ENCODE measurements at places on chromosomes 3 and 15.

DNA sequence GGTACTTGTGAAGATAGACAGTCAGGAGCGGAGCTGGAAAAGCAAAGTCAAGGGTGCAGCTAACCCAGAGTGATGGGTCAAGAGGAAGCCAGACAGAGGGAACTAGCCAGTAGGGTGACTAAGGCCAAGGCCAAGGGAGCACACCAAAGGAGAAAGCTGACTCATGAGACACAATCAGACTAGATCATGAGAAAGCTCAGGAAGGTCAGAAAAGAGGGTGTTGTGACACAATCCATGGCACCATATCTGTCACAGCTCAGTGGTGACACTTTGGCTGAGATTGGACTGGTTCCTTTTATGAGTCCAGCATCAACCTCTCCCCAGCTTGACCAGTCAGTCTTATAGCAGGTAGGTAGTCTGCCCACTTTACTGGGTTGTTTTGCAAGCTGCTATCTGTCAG lies 22.2 kb downstream of the P2RY1 start:
- ATAC-seq, result no peak

GRCh38 chr3:149441642-149442041 lies 32.9 kb upstream of the TM4SF4 start:
- ATAC-seq, result no peak

- peak; percentile 80 for ATAC-seq
Measured at GRCh38 chr15:91867581-91868026, 14.1 kb downstream of the SLCO3A1 start.

GRCh38 chr15:80059786-80060355 lies 395 bp downstream of the ZFAND6 start:
- ATAC-seq, result peak; percentile 67

DNA sequence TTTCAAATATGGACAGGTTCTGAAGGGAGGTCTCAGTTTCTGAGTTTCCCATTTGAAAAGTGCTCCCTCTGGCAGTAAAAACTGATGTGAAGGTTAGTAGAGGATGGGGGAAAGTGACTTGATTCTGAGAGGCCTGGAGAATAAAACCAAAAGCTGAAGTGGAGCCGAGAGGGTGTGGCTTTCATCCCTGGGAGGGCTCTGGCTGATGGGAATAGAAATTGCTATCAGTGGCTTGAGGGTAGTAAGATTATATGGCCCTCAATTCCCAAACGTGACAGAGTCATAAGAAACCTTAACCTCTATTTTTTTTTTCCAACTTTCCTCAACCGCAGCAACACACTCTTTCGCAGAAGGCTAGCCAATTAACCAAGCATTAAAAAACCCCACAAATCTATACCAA lies 185.9 kb downstream of the MEIS2 start:
- ATAC-seq, result no peak

- no peak for ATAC-seq
Measured at GRCh38 chr3:99646107-99646435, 7.7 kb downstream of the COL8A1 start.

DNA sequence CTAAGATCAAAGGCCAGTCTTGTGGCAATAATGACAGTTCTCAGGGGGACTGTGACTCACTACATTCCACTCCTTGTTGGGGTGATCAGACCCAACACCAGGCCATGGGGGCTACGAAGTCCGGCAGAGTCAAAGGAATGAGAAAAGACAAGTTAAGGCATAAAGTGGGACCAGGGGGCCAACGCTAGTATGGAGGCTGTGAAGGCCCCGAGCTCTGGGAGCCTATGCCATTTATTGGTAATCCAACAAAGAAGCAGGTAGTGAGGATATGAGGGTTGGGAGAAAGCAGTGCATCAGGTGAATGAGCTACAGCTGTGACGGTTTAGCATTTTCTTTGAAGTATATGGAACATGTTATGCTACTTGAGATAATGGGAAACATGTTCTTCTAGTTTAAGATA lies 104.4 kb upstream of the C2CD4B start:
- no peak for ATAC-seq

DNA sequence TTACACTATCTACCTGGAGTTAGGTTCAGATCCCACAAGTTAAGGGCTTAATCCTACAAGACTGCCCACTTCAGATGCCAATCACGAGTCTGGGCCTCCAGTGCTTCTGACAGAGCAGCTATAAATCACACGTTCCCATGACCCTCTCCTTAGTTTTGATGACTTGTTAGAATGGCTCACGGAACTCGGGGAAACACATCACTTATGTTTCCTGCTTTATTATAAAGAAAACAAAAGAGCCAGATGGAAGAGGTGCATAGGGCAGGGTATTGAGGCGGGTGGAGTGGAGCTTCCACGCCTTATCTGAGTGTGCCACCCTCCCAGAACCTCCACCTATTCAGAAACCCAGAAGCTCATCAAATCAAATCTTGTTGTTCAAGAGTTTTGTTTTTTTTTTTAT lies 170.8 kb downstream of the MOBP start:
- ATAC-seq, result no peak

DNA sequence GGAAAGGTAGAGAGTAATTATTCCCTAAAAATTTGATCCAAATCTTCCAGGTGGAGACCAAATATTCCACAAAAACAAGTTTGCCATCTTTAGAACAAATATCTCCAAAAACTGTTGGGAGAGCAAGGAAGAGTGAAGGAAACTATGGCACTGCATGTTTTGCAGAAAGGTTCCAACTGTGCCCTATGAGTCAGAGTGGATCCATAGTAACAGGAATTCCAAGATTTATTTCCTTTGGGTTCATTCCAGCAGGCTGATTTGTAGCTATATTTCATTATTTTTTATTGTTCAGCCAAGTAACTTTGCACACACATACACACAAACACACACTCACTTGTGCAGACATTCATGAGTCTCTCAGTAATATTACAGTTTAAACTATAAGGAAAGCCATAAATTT lies 459.7 kb upstream of the EPHA6 start:
- ATAC-seq, result no peak

GRCh38 chr3:12719984-12720898 lies 38.8 kb downstream of the TMEM40 start:
- ATAC-seq, result peak; percentile 93

DNA sequence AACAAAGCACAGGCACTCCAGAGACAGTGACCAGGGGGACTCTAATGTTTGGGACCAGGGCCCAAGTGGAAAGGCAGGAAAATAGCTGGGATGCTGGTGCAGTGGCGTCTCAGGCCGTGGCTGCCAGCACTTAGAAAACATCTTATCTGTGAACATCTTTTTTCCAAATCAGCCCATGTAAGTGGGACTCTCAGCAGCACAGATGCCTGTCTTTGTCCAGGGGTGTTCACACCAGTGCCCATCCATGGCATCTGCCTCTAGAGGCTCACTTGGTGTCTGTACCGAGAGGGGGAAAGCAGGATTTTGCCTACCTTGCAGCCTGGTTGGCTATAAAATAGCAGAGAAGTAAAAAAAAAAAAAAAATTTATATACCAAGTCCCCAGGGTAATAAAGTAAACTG lies 26.7 kb downstream of the SLC12A8 start:
- ATAC-seq, result peak; percentile 52

GRCh38 chr3:129001806-129002572 lies 885 bp downstream of the EFCC1 start:
- peak; percentile 55 for ATAC-seq

DNA sequence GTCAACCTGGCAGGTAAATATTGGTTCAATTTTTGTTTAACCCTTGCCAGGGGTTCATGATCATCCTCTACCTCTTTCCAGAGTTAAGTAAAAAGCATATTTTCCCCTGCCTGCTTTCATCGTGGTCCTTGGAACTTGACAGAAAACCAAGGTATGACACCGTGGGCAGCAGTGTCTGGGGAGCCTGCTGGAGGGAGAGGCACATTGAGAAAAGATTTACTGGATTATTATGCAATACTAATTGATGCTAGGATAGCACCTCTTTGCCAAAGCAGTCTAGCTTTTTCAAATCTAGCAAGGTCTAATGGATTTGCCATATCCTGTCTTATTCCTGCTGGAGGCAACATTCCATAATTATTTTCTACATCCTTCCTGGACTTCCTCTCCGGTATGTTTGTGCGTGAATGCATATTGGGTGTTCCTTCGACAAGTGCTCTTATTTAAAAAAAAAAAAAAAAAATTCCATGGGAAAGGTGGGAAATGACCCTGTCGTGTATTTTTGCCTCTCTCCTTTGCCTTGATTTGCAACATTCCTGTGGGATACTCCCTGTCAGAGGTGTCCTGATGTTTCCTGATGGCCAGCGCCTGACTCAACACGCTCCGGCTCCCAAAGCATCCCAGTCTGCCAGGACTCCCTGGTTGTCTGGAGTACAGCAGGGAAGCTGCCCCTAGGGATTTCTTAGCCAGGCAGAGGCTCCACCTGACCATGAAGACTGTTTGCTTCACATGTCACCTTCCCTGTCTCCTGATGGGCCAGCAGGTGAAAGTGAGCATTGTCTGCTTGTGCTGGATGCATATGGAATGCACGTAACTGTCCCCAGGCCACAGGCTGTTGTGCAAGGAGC lies 6.3 kb downstream of the BHLHE40 start:
- ATAC-seq, result peak; percentile 3

DNA sequence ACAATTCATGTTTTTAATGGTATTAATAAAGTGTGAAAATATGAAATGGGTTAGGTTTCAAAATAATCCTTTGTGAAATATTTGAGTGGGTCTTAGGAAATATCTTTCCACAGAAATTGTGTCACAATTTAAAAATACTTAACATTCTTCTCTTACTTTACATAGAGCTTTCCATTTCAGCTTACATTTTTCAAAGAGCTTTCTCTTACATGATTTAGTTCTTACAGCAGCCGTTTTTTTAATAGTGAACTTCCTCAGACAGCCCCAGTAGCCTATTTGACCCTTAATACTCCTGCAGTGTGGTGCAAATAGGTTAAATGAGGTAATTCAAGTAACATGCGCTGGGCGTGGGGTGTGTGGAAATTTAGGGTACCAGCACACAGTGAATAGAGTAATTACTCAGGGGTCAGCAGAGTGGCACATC lies 21.8 kb downstream of the P2RY12 start:
- no peak for ATAC-seq

DNA sequence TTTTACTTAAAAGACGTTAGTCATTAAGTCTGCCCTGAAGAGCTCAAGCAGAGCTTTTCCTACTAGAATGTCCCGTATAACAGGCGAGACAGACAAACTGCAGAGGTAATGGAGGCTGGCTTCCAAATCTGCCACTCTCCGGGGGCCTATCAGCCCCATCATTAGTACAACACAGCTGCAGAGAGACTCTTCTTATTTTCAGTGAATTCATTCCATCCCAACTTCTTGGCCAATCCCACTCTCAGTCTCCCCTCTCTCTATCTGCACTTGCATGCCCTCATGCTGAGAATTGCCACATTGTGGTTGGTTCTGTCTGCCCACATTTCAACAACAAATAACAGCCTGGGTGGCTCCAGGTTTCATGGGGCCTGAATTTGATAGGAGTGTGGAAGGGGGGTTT lies 412.7 kb downstream of the ERC2 start:
- ATAC-seq, result no peak

DNA sequence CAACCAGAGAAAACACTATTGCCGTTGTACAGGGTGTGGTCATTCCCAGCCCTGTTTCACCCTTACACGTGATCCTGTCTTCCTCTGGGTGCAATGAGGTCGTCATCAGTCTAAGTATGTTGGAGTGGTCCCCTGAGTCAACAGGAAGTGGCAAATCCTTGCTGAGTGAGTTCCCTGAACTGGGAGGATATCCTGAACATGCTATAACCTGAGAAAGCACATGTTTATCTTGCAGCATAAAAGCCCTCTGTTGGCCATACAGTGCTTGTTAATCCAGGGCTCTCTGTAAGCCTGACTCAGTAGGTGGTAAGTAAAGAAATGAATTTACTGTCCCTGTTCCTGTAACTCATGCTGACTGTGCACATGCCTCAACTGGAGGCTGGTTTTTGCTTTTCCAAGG lies 477.8 kb upstream of the RGMA start:
- peak; percentile 60 for ATAC-seq

DNA sequence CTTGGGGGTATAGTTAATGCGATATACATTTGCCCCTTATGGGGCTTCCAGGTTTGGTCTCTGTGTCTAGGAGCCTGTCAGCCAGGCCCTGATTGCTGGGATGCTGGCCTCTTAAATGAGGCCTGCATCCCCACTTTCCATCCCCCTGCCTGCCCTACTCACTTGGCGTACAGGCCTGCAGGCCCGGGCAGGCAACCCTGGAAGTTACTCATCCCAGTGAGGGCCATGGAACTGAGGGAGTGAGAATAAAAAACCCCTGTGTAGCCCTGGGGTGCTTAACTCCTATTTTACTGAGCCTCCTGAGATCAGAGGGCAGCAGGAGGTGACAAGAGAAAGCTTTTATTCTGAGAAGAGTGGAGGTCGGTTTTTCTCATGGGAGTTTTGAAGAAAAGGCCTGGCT lies 2.0 kb downstream of the DISP2 start:
- ATAC-seq, result no peak

- ATAC-seq, result no peak
Measured at GRCh38 chr3:175988401-175988800, 1129.3 kb downstream of the NAALADL2 start.

- ATAC-seq, result no peak
Measured at GRCh38 chr3:82743196-82743595, 981.8 kb upstream of the GBE1 start.

DNA sequence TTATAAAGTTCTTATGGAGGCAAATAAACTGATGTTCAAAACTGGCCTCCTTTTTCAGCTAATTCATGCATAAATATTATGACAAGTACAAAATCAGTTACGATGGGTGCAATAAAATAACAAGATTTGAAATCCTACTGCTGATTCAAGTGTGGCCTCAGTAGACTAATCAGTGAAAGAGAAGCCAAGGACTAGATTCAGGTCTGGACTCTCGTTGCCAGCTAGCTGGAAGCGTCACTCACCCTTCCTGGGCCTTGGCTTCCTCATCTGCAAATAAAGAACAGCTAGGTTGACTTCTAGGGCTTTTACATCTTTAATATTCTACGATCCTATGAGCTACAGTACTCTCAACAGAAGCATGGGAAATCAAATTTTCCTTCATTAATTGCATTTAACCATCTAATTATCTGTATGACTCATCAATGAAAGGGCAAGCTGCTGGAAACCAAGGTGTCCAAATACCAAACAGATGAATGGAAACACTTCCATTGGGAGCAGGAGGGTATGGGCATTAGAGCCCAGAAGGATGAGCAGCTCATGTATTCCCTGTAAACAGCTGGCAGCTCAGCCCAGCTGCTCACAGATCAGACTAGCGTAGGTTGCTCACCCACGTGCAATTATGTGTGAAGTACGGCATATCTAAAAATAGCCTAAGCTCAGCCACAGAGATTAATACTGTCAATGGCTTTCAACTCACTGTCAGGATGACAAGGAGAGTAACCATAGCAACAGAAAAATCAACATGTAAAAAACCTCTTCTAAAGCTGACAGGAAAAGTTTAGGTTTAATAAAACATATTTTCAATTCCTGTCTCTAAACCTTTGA lies 294.8 kb downstream of the PLCL2 start:
- peak; percentile 99 for ATAC-seq

DNA sequence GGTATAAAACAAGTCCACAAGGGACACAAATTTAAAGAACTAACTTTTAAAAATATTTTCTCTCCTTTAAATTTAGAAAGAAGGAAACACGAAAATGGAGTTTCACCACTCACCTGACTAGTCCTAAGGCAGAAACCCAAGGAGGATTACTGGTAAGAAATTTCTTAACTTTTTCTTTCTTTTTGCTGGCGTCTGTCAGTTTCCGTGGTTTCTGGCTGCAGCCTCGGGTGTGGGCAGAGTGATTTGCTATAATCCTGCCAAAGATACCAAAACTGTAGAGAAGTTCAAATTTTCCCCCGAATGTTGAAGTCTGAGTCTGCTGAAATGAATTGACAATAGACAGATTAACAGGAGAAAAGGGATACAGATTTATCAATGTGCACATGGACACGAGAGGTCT lies 843.6 kb upstream of the ALCAM start:
- no peak for ATAC-seq

Data from motor neuron (in vitro differentiated cells).